NCI-H2029 treated with DMSO at 0.1 percent for 48 hours (cell line): ENCODE measurements at places on chromosomes 2 and 18.

DNA sequence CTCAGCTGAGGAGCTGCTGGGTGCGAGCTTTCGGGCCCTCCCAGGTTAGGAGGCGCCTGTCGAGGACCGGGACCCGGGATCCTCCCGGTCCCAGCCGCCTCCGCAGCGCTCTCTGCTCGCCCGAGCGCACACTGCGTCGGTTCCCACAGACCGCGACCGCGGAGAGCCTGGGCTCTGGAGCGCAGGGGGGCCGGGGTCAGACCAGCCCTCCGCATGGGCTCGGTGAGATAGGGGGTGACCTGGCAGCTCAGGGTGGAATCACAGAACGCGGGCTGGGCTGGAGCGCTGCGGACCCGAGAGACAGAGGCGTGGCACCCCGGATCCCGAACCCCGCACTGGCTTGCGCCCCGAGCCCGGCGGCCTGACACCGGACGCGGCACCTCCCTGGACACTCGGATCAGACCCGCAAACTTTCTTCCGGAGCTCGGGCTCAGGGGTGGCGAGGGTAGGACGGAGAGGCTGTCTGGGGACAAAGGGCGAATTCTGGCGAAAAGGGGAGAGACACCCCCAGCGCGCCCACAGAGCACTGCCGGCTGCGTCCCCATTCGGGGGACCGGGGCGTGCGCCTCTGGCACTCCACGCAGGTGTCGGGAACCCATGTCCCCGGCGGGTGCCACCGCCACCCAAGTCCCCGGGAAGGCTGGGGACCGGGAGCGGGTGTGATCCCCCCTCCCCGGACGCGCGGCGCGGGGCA is 612 bp downstream of the DIPK1C start:
- DNase-seq: no peak

- no peak for DNase-seq
Measured at GRCh38 chr2:238974501-238975166, 126.7 kb downstream of the TWIST2 start.

GRCh38 chr2:71684226-71685072 is 231.1 kb downstream of the DYSF start:
- no peak for DNase-seq

DNA sequence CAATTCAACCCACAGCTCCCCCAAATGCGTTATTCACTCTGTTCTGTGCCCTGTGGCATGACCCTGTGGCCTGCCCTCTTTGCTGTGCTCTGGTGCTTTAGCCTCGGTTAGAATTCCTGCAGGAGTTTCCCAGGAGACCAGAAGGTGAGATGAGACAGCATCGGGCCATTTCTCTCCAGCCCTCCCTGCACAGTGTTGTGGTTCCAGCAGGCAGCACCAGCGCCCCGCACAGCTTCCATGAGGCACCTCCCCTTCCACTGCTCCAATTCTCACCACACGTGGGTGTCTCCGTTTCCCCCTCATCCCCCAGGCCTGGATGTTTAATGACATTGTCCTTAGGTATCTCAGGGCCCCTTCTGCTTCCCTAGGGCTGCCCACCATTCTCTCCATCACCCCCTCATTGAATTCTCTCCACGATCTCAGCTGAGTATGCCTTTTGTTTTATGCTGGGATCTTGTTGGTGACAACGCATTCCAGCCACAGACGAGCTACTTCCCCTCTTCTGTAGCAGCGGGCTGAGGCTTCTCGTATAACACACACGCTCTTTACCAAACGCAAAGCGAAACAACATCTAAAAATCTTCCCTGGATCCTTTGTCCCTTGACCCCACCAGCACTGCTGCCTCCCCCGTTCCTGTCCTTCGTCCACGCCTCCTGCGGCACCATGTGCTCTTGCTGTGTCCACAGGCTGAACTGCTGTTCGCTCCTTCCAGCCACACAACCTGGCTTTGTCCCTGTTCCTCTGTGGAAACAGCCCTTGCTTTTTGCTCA is 35.1 kb downstream of the ACKR3 start:
- DNase-seq: no peak

GRCh38 chr2:74486141-74486540 is 3.3 kb downstream of the TTC31 start:
- DNase-seq: no peak
